Activated gamma-delta T cell treated with anti-CD3 and anti-CD28 coated beads, Interleukin-2, amount 50 U/mL, for 16 hours (primary cell): ENCODE measurements at places on chromosomes 1 and 21.

DNA sequence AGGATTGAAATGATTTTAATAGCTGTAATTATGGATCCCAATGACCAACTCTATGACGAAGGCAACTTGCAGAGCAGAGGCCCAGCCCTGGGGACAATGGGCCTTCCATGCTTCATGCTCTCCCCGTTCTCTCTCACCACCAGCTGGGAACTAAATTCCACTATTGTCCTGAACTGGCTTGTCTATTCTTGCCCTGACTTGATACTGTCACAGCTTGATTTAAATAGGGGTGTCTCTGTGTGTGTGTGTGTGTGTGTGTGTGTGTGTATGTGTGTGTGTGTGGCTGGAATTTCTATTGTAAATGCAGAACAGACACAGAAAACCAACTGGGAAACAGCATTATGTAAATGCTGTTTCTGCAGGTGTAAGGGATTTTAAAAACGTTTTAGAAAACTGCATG lies 57.0 kb downstream of the SLC22A15 start:
- DNase-seq = no peak

DNA sequence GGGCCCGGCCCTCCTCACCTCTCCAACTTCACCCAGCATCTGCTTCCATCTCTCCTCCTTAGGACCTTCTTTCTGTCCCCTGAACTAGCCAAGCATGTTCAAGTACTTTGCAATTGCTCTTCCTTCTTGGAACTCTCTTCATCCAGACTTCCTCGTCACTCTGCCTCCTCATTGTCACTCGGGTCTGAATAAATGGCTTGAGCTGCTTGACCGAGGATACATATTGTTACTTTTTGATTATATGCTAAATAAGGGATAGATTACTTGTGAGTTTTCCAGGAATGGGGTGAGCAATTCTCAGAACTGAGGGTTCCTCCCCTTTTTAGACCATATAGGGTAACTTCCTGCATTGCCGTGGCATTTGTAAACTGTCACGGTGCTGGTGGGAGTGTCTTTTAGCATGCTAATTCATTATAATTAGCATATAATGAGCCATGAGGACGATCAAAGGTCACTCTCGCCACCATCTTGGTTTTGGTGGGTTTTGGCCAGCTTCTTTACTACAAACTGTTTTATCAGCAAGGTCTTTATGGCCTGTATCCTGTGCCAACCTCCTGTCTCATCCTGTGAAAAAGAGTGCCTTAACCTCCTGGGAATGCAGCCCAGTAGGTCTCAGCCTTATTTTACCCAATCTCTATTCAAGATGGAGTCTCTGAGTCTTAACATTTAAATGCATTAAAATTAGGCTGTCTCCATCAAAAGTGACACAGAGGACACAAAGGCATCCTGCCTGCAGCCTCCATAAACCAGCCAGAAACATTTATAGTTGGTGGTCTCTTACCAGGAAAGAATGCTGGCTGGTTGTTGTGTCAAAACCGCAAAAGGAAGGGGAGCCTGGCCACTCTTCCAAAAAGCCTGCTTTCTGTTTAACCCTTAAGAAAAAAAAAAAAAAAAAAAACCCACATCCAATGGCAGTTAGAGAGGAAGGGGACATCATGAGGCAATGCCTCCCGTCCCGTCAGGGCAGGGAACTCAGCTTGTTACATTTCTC lies 179.3 kb downstream of the KAZN start:
- DNase-seq = no peak

GRCh38 chr1:21833392-21833976 lies 21.4 kb downstream of the LDLRAD2 start:
- DNase-seq = no peak

DNA sequence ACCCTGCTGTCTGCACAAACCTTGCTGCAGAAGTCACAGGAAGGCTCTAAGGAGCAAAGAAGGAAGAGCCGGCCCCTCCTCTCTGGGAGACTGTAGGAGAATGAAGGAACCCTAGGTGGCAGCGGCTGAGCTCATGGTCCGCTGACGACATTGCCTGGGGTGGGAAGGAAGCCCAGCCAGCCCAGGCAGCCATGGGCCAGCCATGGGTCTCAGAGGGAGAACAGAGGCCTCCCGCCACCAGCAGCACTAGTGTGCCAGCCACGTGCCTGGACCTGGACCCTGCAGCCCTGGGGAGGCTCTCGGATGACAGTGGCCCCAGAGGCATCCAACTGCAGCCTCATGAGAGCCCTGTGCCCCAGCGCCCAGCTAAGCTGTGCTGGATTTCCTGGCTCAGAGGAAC lies 49.2 kb upstream of the POFUT2 start:
- no peak for DNase-seq

GRCh38 chr1:248841702-248842395 lies 3.8 kb downstream of the ZNF672 start:
- DNase-seq = no peak

DNA sequence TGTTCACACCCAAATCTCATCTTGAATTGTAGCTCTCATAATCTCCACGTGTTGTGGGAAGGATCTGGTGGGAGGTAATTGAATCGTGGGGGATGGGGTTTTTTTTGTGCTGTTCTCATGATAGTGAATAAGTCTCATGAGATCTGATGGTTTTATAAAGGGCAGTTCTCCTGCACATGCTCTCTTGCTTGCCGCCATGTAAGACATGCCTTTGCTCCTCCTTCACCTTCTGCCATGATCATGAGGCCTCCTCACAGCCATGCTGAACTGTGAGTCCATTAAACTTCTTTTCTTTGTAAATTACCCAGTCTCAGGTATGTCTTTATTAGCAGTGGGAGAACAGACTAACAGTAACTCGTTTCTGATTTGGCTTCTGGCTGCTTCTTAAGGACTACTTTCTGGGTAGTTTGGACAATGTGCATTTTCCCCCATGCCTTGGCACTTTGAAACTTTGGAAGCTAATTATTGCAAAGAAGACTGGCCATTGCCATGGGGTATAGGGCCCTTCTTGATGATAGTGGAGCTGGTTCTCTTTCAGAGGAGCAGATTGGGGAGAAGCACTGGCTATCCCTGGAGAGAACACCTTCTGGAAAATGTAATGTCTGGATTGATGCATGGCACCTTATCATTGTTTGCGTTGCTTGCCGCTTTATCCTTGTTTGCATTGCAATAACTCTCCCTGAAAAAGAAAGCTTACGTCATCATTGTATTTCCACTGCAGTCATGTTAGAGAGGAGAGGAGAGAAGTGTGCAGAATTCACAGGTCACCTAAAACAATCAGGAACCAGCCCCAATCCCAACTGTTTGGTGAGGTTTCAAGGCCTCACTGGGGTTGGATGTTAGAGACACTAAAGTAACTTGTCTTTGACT lies 5.9 kb downstream of the CNIH3 start:
- DNase-seq = no peak

DNA sequence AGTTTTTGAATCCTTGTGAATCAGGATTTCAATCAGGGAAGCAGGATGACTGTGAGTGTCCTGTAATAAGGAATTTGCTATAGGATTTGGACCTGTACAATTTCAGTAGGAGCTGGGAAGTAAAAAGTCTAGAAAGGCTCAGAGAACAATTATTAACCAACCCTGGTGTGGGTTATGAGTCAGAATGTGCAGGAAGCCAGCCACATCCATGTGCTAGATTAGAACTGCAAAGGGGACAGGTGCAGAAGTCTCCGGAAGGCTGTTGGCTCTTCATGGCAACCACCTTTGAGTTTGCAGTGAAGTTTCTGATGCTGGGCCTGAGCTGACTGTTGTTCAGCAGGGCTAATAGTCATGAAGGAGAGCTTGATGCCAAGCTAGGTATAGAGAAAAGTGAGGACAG lies 70.7 kb downstream of the SPATA46 start:
- DNase-seq = no peak

DNA sequence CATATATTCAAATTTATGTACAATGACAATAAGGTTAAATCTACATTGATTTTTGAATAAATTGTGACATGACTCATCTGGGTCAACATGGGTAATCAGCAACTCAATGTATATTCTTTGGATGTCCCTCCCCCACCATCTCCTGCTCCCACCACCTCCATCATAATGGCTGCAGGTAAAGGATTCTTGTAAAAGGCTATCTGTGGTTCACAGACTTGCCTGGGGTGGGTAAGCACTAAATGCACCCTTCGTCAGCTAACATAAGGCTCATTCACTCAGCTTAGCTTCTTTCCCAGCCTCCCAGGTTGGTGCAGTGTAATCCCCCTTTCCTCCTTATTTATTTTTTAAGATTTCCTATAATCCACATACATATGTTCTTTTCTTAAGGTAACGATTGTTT lies 355.7 kb upstream of the DPYD start:
- no peak for DNase-seq

DNA sequence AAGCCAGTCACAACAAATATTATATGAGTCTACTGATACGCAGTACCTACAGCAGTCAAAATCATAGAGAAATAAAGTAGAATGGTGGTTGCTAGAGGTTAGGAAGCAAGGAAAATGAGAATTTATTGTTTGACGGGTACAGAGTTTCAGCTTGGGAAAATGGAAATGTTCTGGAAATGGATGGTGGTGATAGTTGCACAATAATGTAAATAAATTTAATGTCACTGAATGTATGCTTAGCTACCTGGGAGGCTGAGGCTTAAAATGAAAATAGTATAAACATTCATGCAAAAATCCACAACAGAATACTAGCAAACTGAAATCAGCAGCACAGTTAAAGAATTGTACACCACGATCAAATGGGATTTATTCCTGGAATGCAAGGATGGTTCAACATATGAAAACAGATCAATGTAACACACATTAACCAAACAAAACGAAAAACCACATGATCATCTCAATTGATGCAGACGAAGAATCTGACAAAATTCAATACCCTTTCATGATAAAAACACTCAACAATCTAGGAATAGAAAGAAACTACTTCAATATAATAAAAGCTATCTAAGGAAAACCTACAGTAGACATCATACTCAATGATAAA lies 10.7 kb downstream of the TUT4 start:
- DNase-seq = no peak

- DNase-seq = no peak
Observed at GRCh38 chr1:24403806-24404205, 9.8 kb downstream of the STPG1 start.

DNA sequence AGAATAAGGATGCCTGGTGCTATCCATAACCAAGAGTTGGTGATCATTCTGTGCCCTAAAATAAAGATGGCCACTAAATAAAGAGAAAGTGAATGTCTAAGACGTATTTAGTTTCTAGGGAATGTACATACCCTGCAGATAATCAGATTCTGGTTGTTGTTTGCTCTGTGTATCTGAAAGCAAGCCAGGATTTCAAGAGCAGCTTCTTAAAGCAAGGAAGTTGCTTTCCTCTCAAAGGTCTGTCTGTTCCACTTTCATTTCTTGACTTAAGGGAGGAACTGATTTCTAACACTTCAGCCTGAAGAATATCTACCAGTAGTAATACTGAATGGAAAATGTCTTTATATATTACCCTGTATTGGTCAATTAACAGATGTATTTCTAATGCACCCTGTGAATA lies 88.8 kb downstream of the KIF1B start:
- DNase-seq = no peak

- no peak for DNase-seq
Observed at GRCh38 chr1:9753121-9753531, 70.6 kb downstream of the CLSTN1 start.

DNA sequence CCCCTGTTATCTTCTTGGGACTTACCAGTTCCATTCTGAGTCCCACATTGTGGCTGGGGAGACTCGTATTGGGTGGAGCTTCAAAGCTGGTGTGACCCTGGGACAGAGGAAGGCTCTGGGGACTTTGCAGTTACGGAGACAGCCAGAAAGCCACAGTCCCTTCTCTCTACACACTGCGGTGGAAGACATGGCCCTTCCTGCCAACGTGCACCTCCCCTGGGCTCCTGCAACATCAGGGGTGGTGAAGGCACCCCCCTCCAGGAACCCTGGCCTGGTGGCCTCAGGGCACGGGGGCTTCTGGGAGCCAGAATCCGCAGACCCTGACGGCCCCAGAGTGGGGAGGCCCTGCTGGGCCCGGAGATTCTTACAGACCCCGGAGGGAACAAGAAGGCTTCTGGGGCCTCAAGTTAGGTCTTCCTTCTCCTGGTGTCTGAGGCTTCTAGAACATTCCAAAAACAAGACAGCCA lies 113.0 kb downstream of the SIK1 start:
- DNase-seq = no peak

- no peak for DNase-seq
Observed at GRCh38 chr1:188406636-188407035, 1577.9 kb downstream of the PLA2G4A start.

- DNase-seq = no peak
Observed at GRCh38 chr1:20220036-20220435, 33.7 kb upstream of the PLA2G2C start.

GRCh38 chr1:194469282-194469681 lies 1282.9 kb upstream of the B3GALT2 start:
- DNase-seq = no peak

DNA sequence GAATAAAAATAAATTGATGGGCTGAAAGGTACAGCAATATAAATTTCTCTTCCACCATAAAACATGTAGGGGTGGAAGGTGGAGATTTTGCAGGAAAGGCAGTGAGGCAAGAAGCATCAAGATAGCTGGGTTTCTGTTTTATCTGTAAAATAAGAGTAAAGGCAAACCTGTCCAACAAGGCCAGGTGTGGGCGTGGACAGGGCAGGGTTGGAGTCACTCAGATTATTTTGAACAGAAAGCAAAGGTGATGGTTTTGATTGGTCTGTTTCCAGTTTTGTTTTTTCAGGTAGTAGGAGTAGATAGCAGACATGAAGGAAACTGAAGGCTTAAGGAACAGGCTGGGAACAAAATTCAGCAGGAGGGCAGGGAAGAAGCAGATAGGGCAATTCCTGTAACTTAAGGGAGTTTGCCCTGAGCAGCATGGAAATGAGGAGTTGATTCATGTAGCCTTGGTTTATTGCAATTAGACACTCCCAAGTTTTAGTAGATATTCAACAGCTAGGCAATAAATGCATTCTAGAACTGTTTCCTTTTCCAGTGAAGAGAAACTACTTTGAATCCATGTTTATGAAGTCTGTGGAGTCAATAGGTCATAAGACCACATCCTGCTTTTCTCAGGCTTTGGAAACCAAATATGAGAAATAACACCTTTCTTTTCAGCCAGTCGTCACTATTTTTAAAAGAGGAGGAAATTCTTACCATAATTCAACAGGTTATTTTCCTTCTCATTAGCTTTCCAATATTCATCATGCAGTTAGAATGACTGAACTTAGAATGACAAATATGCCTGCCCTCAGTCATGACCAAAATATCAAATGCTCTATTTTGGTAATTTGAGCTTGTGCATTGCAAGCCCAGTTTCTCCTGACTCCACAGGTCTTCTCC lies 38.7 kb upstream of the CD55 start:
- no peak for DNase-seq

- no peak for DNase-seq
Observed at GRCh38 chr1:161985301-161985822, 38.3 kb downstream of the OLFML2B start.
